ENCODE measurements at places on chromosomes 16 and 17. TPM values are rescaled to one million over a fixed set of nuclear protein-coding genes. Genes with fewer than 3 reads are reported as not detected.

Gene PNMT
- total RNA-seq: 1.5 TPM

- DNase-seq: peak; percentile 24
Observed at GRCh38 chr17:63116967-63117830, 151.2 kb downstream of the TANC2 start.

Gene WNK4
- total RNA-seq: 0.82 TPM

DNA sequence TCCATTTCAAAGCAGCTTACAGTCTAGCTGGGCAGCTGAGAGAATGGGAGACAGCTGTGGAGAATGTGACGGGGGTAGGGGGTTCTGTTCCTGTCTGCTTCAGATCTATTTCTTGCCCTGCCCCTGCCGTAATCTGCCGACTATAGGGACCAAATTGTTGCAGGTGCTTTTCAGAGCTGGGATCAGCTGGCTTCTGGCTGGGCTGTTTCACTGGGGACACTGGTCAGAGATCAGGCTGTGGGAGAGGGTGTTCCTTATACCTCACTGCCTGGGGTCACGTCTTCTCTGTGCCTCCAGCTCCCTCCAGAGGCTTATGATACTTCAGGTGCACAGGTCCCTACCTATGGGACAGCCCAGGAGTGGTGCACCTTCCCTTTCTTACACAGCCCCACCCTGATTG lies 514.9 kb upstream of the GOT2 start:
- no peak for DNase-seq

GRCh38 chr17:77465358-77466041 lies 324.7 kb downstream of the SEC14L1 start:
- DNase-seq: no peak

DNA sequence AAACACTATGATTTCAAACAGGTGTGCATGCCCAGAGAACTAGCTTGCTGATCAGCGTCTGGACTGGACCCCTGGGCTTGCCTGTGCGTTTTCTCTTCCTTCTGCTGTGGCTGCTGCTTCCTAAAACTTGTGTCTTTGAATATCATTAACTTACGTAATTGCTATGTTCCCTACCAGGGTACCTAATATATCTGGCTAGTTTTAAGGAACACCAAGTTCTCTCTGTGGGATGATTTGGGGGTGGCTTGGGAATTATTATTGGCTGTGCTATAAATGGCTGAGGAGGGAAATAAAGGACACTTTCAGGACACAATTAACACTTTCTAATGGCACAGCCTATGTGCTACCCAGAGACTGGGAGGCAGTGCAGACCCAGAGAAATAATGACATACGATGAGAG lies 606.0 kb upstream of the RBFOX1 start:
- DNase-seq: no peak

- DNase-seq: no peak
Observed at GRCh38 chr17:1783271-1783670, 21.4 kb downstream of the SERPINF1 start.

- no peak for DNase-seq
Observed at GRCh38 chr16:23629516-23629915, 11.6 kb downstream of the PALB2 start.

GRCh38 chr16:53358884-53359283 lies 75.4 kb upstream of the RBL2 start:
- DNase-seq: no peak

DNA sequence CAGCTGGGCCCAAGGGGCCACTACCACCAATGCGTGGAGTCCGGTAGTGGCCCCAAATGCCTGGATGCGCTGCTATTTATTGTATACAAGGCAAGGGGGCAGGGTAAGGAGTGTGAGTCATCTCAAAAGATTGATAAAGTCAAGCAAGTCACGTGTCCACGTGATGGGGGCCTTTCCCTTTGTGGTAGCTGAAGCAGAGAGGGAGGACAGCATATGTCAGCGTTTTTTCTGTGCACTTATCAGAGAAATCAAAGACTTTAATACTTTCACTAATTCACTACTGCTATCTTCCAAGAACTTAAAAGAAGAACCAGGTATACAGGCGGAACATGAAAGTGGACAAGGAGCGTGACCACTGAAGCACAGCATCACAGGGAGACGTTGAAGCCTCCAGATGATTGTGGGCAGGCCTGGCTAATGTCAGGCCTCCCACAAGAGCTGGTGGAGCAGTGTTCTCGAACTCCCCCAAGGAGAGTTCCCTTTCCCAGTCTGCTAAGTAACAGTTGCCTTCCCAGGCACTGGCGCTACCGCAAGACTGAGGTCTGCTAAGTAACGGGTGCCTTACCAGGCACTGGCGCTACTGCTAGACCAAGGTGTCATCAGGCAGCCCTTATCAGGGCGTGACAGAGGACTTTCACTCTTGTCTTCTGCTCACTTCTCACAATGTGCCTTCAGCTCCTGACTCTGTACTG lies 10.8 kb upstream of the ASB16 start:
- no peak for DNase-seq

GRCh38 chr16:59783191-59783590 lies 1049.1 kb upstream of the GOT2 start:
- no peak for DNase-seq

- DNase-seq: no peak
Observed at GRCh38 chr17:41311111-41311510, 2.0 kb upstream of the KRTAP16-1 start.

Gene PLEKHH3
- 5.0 TPM for total RNA-seq

Gene ARHGAP23
- total RNA-seq: 35.2 TPM

Gene CCL17
- total RNA-seq: not detected

GRCh38 chr17:55210292-55210691 lies 54.5 kb upstream of the HLF start:
- no peak for DNase-seq

Gene ATP1B2
- total RNA-seq: 12.8 TPM

- DNase-seq: no peak
Observed at GRCh38 chr17:35003778-35004177, 23.5 kb downstream of the LIG3 start.

DNA sequence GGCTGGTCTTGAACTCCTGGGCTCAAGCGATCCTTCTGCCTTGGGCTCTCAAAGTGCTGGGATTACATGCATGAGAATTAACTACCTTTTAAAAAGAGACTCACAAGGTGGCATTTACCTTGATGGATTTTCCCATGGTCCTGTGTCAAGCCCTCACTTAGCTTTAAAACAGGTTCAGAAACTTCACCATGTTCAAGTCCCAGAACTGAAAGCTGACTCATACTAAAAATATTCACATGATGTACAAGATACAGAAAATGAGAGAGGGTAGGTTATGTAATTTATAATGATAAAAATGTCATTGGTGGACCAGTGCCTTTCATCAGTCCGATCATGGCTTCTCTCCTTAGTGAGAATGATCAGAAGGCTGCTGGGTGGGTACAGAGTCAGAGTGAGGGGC lies 4.3 kb upstream of the AKAP1 start:
- no peak for DNase-seq

Gene PLLP
- total RNA-seq: 2.2 TPM

Gene C17orf78
- not detected for total RNA-seq

GRCh38 chr16:598823-599739 lies 9.2 kb downstream of the RAB40C start:
- DNase-seq: peak; percentile 45

DNA sequence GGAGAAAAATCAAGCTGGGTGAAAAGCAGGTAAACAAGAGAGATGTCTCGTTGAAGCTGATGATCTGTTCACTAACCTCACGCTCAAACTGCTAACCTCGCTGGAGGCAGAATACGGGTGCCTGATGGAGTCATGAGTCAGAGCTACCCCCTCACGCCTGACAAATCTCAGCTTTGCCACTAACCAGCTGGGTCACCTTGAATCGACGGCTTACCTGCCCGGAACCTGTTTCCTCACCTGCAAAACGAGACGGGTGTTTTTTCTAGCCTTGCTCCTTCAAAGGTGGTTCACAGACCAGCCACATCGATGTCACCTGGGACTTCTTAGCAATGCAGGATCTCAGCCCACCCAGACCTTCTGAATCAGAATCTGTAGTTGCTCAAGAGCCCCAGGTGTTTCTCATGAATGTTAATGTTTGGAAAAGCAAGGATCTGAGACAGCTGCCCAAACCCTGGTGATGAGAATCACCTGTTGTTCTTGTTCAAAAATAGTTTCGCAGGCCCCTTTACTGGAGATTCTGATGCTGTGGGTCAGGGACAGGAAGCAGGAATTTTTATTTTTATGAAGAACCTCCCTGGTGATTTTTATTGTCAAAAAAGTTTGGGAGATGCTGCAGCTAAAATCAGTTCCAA lies 56.9 kb downstream of the MARCHF10 start:
- DNase-seq: no peak

DNA sequence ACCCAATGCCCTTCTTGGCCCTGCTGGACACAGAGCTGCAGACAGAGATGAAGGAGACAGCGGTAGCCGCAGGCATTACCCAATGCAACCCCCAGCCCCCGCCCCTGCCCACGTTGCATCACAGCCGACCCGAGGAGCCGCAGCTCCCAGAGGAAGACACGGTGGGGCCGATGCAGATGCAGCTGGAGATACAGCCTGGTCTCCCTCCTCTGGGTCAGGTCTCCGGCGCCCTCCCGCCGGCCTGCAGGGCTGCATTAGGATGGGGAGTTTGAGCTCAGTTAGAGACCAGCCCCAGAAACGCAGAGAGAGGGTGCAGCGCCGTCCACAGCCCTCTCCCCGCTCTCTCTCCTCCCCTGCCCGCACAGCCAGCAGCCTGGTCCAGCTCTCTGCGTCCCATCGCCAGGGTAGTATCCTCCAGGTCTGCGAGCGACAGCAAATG lies 19.4 kb upstream of the UBE2I start:
- DNase-seq: no peak

- DNase-seq: no peak
Observed at GRCh38 chr17:19302791-19303331, 59.7 kb downstream of the B9D1 start.

DNA sequence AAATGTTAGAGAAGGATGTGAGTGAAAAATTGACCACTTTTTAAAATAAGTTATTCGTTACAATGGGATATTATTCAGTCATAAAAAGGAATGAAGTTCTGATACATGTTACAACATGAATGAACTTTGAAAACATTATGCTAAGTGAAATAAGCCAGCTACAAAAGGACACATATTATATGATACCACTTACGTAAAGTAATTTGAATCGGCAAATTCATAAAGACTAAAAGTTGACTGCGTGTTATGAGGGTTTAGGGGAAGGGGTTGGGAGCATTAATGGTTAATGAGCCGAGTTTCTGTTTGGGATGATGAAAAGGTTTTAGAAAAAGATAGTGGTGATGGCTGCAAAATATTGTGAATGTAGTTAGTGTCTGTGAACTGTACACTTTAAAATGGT lies 73.1 kb downstream of the USP32 start:
- no peak for DNase-seq

- DNase-seq: no peak
Observed at GRCh38 chr16:15986261-15986660, 36.8 kb downstream of the ABCC1 start.

DNA sequence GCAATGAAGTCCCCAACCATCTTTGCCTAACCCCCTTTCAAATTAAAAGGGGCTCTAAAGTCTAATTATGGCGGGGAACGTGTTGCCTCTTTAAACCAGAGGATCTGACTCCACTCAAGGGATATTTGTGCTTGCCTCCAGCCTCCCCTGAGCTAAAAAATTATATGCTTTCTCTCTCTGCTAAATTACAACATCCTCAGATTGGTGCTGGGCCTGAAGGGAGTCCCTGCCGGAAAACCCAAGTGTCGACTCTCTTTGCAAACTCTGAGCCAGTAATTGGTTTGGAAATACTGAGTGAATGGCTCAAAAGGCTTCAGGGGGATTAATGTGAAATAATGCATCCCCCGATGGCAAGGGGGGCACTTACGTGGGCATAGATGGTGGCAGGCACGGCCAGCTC lies 208.5 kb upstream of the TNRC6C start:
- no peak for DNase-seq

- no peak for DNase-seq
Observed at GRCh38 chr17:4969047-4969550, 1.5 kb upstream of the SPAG7 start.

Gene GINS2
- 11.3 TPM for total RNA-seq

Gene C16orf96
- 0.18 TPM for total RNA-seq

DNA sequence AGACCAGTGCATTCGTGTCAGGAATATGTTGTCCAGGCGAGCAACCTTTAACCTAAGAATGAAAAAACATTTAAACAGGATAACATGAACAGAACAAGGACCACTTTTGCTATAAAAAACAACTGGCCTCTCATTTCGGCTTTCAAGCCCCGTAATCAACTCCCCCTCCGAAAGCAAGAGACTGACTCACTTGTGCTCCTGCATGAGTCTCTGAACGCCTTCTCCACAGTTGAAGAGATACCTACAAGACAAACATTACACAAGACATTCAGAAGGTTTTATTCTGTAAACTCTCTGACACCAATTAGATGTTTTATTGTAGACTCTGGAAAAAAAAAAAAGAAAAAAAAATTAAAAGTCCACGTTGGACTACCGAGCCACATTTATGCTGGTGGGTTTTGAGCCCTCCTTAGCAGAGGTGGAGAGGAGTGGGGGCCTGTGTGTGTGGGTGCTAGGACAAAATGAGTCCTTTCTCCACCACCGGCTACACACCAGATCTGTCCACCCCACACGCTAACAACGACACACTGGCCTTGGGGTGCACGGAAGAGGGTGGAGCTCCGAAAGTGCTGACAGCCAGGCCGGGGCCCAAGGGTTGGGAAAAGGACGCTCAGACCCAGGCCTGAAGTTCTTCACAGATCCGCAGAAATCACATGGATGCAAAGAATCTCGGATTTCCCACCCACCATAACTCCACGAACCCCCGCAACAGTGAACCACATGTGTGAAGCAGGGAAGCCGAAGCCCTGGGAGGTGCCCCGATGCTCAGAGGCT lies 759 bp downstream of the ELAC2 start:
- no peak for DNase-seq

GRCh38 chr16:16879567-16880251 lies 500.8 kb downstream of the NPIPA7 start:
- DNase-seq: no peak

DNA sequence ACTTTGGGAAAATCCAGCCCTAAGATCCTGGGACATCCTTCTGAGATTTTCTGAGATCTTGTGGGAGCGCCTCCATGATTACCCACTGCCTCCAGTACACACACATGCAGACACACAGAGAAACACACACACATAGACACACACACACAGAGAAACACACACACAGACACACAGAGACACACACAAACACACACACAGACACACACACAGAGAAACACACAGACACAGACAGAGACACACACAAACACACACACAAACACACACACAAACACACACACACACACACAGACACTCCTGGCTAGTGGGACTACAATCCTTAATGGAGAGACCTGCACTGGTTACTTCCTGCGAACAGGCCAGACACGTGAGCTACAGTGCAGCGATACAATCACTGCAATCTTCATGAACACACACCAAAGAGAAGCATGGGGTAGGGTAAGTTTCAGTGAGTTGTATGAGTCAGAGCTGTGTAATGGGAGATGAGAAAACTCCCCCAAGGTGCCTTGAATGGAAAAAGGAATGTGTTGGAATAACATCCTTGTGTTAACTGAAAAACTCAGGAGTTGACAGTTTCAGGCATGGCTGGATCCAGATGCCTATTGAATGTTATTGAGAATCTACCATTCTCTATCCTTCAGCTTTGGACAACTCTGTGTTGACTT lies 79.5 kb downstream of the SLC6A2 start:
- no peak for DNase-seq

- no peak for DNase-seq
Observed at GRCh38 chr16:75264999-75265910, 13.8 kb upstream of the BCAR1 start.

All from cerebellum (tissue), 4 donors.